Activated naive CD8-positive, alpha-beta T cell treated with anti-CD3 and anti-CD28 coated beads, Interleukin-2, amount 50 U/mL, for 16 hours (primary cell): ENCODE measurements at places on chromosomes 16 and 17.

DNA sequence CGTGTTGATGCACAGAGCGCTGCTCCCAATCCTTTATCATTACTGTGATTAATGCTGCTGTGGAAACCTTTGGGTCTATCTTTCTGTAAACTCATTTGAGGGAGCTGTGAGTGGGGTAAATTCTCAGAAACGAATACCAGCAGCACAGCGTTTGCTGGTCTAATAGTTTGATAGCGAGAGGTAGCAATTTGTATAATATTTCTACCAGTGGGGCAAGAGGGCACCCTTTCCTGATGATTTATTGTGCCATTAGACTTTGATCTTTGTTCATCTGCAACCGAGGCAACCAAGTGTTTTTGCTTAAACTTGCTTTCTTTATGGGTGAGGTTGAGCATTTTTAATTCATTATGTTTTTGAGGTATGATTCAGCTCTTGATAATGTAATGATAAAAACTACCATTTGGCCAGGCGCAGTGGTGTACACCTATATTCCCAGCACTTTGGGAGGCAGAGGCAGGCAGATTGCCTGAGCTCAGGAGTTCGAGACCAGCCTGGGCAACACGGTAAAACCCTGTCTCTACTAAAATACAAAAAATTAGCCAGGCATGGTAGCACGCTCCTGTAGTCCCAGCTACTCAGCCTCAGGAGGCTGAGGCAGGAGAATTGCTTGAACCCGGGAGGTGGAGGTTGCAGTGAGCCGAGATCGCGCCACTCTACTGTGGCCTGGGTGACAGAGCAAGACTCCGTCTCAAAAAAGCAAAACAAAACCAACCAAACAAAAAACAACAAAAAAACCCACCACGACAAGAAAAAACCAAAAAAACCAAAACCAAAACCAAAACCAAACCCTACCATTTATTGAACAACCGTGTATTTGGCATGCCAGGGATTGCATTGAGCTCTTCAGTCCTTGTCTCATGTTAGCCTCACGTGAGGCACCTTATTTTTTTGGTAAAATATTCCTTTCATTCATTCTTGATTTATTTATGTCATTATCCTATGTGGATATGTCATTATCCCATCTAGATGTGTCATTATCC is 81.5 kb downstream of the PLCG2 start:
- no peak for DNase-seq

- DNase-seq = no peak
Observed at GRCh38 chr17:5585836-5586521, 1.7 kb upstream of the NLRP1 start.

GRCh38 chr16:83005653-83006160 is 378.9 kb downstream of the CDH13 start:
- DNase-seq = no peak

GRCh38 chr16:27333549-27333948 is 19.8 kb downstream of the IL4R start:
- DNase-seq = no peak

GRCh38 chr17:28574526-28574925 is 2.2 kb downstream of the ALDOC start:
- no peak for DNase-seq

DNA sequence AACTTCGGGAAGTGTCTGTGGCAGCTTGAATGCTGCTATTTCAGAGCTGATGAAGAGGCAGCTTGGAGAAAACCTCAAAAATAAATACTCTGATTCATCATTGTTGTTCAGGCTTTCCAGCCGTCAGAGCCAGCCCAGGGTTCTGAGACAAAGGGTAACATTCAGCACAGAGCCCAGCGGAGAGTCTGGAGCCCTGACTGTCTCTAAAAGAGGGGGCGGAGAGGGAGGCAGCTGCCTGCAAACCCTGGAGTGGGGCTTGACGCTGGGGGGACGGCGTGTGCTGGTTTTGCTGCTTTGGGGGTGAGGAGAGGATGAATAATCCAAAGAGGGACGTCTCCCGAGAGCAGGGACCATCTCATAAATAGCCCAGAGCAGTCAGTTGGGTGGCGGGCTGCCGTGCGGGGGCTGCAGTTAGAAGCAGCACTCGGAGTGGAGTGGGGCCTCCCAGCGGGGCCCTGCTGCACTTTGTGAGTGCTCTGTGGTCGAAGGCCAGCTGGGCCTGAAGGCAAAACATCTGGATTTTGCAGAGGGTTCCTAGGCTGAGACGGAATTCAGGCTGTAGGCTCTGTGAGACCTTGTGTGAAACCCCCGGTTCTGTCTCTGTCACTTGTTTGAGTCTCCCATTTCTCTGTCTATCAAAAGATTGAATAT is 237.8 kb downstream of the PRKCA start:
- DNase-seq = no peak

- peak; percentile 8 for DNase-seq
Observed at GRCh38 chr17:45316434-45317110, at the start of gene MAP3K14. TSS of gene MAP3K14 (minus strand) at chr17:45317020. CDS start at chr17:45290745, 26,275 bp downstream.

GRCh38 chr16:73047221-73047535 is 750 bp downstream of the ZFHX3 start:
- DNase-seq = no peak

GRCh38 chr17:10197721-10198508 is 491 bp downstream of the GAS7 start:
- no peak for DNase-seq

DNA sequence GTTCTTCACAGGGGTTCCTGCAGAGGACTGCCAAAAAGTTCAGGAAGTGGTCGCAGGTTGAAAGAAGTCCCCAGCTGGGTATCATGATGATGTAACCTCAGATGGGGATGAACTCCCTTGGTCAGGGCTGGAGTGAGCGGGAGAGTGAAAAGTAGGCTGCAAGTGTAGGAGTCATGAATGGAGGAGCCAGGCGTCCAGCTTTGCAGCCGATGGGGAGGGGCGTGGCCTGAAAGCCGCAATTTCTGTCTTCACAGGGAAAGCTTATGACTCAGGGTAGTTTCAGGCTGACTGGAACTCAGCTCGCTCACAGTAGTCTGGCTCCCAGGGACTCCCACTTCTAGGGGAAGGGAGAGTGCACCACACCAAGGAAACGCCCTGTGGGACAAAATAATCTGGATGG is 70.0 kb upstream of the HS3ST3A1 start:
- no peak for DNase-seq
